Nucleus accumbens (tissue), 56 donors: ENCODE measurements at places on chromosomes 4 and X.

DNA sequence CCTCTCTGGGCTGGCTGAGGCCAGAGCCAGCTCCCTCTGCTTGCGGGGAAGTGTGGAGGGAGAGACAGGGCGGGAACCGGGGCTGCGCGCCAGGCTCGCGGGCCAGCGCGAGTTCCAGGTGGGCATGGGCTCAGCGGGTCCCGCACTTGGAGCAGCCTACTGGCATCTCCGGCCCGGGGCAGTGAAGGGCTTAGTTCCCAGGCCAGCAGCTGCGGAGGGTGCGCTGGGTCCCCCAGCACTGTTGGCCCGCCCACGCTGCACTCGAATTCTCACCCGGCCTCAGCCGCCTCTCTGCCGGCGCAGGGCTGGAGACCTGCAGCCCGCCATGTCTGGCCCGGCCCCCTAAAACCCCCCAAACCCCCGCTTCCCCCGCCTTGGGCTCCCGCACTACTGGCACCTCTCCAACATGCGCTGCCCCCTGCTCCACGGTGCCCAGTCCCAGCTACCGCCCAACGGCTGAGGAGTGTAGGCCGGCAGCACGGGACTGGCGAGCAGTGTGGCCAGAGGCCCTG, 33.8 kb upstream of the FAT4 start:
- DNase-seq = no peak

DNA sequence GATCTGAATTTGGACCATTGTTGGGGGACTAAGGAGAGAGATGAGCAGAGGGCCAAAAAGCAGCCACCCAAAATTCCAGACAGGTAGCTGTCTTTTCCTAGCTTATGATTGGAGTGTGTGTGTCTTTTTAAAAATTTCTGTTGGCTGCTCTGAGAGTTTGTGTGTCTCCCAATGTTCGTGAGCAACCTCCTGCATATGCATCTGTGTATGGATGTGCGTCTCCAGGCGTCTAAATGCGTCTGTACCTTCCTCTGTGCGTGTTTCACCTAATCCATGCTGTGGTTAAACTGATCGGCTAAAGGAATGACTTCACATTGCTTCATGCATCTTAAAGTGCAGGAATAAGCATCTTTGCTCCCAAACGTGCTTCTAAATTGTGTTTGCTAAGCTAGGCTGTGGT, 65.5 kb upstream of the LAS1L start:
- no peak for DNase-seq

- DNase-seq = no peak
Measured at GRCh38 chr4:13180701-13181100, 303.4 kb downstream of the RAB28 start.

DNA sequence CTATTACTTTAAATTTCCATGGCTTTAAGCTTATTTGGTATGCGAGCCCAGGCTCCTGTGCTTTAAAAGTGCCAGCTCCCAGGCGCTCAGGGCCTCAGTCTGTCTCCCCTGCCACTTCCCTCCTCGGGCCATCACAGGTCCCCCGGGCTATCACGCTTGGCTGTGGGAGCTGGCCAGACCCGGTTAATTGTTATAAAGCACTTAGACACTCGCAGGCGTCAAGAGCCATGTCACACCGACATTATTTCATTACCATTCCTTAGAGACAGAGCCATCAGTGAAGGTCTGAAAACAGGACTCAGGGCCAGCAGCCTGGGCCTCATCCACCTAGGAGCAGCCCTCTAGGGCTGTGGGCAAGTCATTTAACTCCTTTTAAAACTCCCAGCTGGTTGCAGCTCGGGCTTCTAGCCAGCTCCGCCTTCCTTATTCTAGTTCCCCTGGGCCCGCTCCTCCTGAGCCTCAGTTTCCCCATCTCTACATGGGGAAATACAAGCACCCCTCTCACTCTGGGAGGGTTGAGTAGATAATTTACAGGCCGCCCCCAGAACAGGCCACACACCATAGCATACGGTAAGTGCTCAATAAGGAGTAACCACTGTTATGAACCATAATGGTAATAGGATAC, 99.0 kb downstream of the HMX1 start:
- DNase-seq = no peak

DNA sequence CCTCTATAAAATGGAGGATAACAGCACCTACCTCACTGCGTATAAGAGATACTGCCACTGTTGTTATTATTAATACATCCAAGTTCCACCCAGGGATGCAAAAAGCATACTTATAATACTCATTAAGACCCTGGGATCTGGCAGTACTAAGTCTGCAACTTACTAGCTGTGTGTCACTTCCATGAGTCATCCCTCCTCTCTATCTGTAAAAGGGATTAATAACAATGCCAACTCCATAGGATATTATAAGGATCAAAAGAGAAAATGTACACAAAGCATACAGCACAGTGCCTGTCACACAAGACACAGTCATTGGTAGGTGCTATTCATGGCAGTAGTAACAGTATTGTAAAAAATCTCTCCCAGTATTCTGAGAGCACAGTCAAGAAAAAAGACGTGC, 216.7 kb downstream of the HS6ST2 start:
- DNase-seq = no peak

- no peak for DNase-seq
Measured at GRCh38 chrX:30533266-30533665, 44.3 kb downstream of the TASL start.

DNA sequence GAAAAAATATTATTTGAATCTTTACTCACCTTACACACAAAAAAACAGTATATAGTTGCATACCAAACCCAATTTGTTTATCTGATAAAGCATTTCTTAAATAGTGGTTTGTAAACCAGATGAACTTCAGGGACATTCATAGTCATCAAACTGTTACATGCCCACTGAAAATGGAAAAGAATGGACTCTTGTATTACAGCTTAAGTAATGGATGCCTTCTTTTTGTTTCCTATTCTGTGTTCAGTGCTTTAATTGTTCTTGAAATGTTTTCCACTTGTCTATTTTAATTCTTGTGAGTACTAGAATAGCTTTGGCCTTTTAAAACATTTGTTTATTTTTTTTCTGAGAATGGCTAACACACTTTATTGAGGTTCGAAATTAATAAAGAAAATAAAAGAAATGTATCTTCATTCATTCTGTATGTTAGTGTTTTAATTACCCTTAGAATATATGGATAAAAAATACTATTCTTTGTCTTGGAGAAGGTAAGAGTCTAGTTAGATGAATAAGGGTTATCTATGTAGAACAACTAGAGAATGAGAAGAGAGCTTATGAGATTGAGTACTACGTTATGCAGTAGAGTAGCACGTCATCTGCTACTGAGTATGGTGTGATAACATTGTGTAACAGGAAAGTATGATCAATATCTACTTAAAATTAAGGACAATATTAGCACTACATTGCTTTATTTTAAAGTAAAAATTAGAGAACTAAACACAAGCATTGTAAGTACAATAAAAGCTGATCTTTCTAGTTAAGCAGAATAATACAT, 9.9 kb downstream of the CPEB2 start:
- no peak for DNase-seq

DNA sequence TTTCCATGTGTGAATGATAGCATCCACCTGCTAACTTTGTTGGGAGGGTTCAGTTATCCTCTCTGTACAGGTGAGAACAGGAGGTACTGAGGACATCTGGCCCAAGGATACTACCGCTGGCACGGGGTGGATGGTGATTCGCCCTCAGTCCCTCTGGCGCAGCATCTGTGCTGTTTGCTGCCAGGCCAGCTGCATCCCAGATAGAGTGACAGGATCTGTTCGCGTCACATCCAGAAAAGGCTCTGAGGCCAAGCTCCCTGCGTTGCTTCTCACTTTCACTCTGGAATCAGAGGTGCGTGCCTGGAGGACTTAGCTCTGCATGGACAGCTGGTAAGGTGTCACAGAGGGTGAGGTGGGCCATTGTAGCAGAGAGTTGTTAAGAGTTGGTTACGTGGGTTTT, 95.4 kb downstream of the TBL1X start:
- DNase-seq = no peak

- no peak for DNase-seq
Measured at GRCh38 chr4:673349-674091, 556 bp downstream of the ATP5ME start.

- no peak for DNase-seq
Measured at GRCh38 chrX:153767674-153768055, 3.6 kb downstream of the PLXNB3 start.

DNA sequence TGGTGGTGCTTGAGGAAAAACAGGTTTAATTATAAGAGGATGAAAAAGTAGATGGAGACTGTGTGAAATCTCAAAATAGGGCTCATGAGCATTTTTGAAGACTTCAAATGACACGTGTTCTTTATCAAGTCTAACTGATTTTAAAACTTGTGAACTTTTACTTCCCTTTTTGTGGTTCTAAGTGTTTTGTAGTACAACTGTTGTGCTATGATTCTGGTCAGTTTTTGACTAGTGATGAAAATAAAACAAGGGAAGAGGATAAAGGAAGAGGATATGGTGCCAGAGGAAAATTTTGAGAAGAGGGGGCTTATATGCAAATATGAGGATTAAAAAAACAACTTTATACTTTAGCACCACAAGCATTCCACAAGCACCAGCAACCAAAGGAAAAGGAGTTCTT, 644.0 kb downstream of the RPA4 start:
- DNase-seq = no peak

DNA sequence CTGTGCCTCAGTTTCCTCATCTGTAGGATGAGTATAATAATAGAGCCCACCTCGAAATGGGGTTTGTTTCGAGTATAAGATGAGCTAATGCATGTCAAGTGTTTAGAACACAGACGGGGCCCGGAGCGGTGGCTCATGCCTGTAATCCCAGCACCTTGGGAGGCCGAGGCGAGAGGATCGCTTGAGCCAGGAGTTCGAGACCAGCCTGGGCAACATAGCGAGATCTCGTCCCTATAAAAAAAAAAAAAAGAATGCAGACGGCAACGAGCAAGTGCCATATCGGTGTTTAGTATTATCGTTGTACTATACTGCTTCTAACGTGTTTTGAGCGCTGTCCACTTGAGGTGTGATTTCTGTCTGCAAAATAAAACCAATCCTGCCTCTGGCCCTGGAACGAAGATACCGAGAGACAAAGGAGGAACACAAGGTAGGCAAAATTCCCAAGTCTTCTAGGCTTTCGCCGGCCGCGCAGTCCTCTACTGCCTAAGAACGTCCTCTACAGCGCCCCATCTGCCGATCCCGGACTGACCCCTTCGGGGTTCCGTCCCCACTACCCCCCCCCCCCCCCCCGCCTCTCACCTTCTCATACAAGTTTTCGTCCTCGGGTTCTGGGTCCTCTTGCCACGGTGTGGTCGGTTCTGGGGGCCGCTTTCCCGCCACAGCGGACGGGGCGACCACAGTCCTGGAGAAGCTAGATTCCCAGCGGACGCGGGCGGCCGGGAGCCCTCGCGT, 442 bp downstream of the NDUFB11 start:
- DNase-seq = peak; percentile 66

GRCh38 chr4:45954276-45954675, 169.6 kb downstream of the GABRG1 start:
- no peak for DNase-seq

DNA sequence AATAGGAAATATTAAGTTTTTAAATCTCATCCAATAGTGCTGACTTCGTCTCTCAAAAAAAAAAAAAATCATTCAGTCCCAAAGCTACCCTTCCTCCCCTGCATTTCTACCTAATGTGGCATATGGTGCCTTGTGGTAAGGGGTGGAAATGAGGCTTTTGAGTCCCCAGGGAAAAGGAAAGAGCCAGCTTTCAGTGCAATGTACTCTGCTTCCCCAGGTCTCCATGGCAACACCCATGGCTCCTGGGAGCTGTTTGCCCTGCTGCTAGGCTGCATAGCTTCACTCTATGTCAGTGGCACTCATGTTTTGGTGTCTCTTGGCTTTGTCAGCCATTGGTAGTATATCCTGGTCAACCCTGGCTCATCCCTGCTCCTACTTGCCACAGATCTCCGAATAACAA, 175.9 kb downstream of the SLC39A8 start:
- no peak for DNase-seq

- DNase-seq = no peak
Measured at GRCh38 chr4:101119141-101119540, 228.2 kb downstream of the PPP3CA start.

DNA sequence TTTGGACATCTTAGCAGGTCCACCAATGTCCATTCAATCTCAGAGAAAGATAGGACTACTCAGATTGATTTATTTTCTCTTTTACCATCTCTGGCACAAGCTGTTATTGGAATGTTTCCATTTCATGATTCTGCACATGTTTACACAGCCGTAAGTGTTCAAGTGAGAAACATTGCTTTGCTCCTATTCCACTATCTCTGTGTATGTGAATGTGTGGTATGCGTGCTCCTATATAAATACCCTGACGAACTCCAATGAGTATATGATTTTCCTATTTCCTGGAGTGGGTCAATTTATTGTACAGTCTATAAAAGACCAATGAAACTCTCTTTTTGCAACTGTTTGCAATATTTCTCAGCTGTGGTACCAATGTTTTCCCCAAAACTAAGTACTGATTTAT, 221.0 kb upstream of the GALNT7 start:
- no peak for DNase-seq

GRCh38 chr4:99248714-99249113, 29.7 kb upstream of the ADH6 start:
- no peak for DNase-seq

GRCh38 chr4:25351777-25352416, 25.2 kb upstream of the ANAPC4 start:
- no peak for DNase-seq

DNA sequence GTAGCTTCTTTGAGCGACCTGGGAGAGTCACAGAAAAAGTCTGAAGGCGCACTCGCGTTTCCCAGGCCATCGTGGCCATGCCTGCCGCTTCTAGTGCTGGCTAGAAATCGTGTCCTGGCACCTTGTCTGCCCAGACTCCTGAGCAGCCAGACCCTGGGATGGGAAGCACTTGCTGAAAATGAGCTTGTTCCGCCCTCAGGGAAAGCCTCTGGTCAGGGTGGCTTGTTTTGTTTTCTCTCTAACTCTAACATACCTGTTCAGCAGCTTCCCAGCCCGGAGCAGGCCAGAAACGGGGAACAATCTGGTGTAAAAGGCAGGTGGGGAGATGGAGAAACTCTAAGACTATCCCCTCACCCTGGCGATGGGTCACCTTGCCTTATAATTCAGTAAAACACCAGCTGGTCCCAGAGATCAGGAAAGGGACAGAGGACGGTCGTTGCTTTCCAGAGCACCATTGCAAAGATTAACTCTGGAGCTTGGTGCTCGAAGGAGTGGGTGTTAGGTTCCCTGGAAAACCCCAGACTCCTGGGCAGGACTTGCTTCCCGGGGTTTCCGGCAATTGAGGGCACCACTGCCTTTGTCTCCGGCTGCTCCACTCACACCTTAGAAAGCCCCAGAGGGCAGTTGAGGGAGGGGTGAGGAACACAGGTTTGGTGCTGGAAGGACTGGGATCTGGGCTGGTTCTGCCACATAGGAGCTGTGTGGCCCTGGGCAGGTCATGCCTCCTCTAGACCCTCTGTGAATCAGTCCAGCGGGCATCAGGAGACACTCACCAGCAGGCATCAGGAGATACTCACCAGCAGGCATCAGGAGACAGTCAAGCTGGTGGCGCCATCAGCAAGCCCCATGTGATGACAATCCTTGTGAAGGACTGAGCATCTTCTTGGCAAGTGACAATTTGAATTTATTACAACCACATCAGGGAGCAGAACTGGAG, 4.5 kb upstream of the SH3TC1 start:
- no peak for DNase-seq

GRCh38 chr4:135408109-135408508, 1206.5 kb upstream of the PABPC4L start:
- no peak for DNase-seq
